ENCODE measurements at places on chromosomes 12 and 14.

GRCh38 chr14:75986439-75986765 lies 839 bp downstream of the IFT43 start:
- no peak for DNase-seq

- no peak for DNase-seq
These were observed 729.7 kb upstream of the TBX3 start for GRCh38 chr12:115413626-115414025.

DNA sequence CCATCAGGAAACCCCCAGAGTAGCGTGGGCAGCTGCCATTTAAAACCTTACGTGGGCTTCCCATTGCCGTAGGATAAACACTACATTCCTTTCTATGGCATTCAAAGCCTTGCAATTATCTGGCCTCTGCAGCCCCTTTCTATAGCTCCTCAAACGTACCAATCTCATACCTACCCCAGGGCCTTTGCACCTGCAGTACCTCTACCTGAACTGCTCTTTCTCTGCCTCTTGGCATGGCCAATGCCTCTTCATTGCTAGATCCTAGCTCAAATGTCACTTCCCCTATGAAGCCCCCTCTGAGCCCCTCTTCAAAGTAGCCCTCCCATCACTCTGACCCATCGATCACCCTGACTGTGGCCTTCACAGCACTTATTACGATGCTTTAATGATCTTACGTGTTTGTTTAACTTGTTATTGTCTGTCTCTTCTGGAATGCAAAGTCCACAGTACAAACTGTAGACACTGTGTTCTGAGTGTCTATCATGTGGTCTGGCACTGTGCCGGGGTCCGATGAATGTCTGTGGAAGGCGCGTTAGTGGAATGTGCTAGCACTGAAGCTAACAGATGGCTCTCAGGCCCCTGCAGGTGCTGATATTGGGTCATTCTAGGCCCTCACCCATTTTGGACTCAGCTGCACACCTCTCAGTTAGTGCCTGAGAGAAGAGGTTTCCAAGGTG lies 157.3 kb upstream of the NOS1 start:
- no peak for DNase-seq

DNA sequence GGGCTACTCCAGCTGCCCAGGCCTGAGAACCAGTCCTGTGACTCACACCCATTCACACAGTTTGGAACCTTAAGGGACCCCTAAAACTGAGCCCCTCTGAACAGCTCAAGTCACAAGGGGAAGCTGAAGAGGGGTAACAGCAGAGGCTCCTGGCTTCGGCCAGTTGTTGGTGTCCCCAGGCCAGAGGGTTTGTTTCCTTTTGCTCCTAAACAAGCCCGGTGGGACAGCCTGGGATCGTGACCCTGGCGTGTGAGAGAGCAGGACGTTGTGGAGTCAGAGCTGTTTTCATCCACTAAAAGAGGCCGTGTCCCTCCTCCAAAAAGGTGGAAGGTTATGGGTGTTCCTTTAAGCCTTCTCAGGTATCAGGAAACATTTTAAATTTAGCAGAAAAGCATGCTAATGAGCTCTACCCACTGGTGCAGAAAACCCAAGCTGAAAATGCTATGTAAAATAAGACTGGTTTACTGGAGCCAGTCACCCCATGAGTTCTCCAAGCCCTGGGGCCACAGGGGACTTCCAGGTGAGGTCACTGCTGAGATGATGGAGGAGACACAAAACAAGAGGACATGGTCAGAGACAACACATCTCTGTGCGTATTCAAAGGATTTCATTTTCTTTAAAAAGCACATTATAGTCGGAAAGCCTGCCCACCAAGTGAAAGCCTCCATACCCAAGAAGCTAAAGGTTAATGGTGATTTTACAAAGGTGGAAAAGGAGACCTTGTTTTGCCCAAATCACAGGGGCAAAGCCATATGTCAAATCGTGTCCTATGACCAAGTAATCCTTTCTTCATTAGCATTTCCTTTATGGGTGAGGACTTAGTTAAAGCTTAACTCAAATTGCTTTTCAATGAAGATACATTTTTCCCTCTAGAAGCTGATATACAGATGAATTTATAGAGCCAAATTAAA lies 14.1 kb downstream of the PRKAB1 start:
- no peak for DNase-seq

- no peak for DNase-seq
These were observed 708.0 kb downstream of the BCL11B start for GRCh38 chr14:98564006-98564405.
